ENCODE measurements at places on chromosomes 3 and 15.

GRCh38 chr15:81410318-81410753 lies 36.3 kb upstream of the TMC3 start:
- peak; percentile 7 for DNase-seq

- DNase-seq = no peak
Observed at GRCh38 chr3:126958638-126959085, 24.3 kb upstream of the PLXNA1 start.

DNA sequence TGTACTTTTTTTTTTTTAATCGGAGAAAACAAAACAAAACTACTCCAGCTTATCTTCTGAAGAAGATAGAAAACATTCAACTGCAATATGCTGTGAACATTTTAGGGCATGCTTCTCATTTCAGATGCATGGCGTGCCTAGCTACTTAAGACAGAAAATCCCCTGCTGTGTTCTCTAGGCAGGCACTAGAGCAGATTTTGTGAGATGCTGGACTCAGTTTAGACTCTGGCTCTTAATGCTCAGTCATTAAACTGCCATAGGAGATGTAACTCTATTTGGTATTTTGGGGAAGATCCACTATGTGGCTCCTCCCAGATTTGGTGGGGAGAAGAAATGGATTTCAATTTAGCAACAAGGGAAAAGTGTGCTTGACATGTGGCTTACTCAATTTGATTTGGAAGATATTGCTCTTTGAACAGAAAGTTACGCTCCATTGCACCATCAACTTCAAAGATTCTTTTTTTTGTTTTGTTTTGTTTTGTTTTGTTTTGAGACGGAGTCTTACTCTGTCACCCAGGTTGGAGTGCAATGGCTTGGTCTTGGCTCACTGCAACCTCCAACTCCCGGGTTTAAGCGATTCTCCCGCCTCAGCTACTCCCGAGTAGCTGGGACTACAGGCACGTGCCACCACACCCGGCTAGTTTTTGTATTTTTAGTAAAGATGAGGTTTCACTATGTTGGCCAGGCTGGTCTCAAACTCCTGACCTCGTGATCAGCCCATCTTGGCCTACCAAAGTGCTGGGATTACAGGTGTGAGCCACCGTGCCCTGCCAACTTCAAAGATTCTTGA lies 62.0 kb upstream of the LEKR1 start:
- DNase-seq = no peak

DNA sequence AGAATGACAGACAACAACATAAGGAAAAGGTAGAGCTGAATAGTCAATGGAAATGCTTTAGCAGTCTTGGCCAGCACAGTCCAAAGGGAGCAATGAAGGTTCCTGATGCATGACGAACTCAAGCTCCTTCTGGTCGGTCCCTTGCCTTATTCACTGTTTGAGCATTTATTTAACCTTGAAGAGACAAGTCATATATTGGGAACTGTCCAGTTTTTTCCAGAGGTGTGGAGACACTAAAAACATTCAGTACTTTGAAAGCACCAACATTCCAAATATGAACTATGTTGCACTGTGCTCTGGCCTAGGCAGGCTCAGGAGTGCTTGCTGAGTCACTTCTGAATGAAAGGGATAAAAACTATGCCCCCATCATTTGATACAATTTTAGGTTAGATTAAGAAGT lies 384.8 kb downstream of the MECOM start:
- DNase-seq = no peak

- no peak for DNase-seq
Observed at GRCh38 chr15:97694456-97694855, 266.0 kb upstream of the ARRDC4 start.

- no peak for DNase-seq
Observed at GRCh38 chr3:18419232-18419631, 5.9 kb downstream of the SATB1 start.

- no peak for DNase-seq
Observed at GRCh38 chr3:49701388-49702077, 12.2 kb downstream of the RNF123 start.

- DNase-seq = no peak
Observed at GRCh38 chr3:10312391-10312790, 8.5 kb downstream of the SEC13 start.

GRCh38 chr3:143179603-143180002 lies 60.0 kb downstream of the CHST2 start:
- DNase-seq = no peak

DNA sequence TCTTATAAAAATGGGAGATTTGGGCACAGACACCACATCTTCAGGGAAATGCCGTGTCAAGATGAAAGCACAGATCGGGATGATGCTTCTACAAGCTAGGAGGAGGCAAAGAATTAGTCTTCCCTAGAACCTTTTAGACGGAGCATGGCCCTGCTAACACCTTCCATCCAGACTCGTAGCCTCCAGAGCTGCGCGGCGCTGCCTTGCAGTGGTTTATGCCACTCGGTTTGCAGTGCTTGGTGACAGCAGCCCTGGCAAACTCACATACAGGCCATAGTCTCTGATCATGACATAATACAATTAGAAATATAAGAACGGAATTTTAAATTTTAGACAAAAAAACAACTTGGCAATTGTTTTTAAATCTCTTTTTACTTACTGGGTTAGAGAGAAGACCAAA lies 37.1 kb upstream of the SLC41A3 start:
- no peak for DNase-seq
